ENCODE measurements at places on chromosomes 1 and 21.

DNA sequence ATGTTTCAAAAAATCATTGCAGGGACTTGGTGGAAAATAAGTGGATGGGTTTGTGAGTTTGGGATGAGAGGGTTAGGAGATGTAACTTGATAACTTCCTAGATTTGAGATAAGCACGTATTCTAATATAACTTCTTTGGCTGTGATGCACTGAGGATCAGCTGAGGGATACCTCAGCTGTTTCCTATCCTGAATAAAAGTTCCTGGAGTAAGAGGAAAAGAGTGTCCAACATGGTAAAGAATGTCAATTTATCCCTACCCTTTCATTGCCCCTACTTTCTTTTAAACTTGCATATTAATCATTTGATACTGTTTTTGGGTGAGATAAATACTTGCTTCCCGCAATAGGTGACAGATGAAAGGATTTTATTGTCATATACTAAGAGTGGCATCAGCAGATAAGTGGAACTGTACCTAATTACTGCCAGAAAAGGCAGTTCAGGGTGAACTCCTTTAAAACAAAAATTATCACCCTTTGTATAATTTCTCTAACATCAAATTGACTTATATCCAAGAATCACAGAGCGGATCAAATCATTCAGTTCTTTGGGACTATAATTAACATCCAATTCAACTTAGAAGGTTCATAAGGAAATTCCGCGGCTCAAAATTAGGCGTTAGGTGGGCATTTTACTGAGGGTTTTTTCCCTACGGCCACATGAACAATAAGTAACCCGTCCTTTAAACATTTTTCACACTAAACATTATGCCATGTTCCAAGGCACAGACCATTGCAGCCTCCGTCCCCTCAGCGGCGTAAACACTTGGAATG lies 1.4 kb upstream of the SUCO start:
- no peak for DNase-seq

- DNase-seq = no peak
Measured at GRCh38 chr1:240475832-240476231, 136.1 kb downstream of the GREM2 start.

- DNase-seq = no peak
Measured at GRCh38 chr1:2248127-2248826, 20.2 kb downstream of the SKI start.

DNA sequence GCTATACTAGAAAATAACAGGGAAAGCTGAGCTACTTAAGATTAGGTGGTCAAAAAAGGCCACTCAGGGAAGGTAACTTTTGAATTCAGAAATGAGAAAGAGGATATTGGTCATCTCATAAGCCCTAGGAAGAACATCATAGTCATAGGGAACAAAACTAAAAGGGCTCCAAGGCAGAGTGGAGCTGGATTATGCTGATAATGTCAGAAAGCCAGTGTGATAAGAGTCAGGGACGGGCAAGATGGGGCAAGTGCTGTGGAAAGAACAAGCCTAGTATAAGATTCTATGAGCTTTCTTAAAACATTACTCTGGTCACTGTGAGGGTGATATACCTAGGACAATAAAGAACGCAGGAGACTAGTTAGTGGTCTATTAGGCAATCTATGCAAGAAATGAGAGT lies 106.6 kb downstream of the DUSP10 start:
- DNase-seq = no peak

DNA sequence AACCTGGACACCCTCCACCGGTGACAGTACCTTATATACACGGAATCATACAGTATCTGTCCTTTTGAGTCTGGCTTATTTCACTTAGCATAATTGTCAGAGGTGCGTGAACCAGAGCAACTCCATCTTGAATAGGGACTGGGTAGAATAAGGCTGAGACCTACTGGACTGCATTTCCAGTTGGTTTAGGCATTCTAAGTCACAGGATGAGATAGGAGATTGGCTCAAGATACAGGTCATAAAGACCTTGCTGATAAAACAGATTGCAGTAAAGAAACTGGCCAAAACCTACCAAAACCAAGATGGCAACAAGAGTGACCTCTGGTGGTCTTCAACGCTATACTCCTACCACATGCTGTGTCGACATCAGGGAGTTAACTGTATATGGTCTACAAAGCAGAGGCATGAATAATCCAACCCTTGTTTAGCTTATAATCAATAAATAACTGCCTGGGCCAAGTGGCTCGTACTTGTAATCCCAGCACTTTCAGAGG lies 1.4 kb upstream of the FDPS start:
- DNase-seq = no peak

DNA sequence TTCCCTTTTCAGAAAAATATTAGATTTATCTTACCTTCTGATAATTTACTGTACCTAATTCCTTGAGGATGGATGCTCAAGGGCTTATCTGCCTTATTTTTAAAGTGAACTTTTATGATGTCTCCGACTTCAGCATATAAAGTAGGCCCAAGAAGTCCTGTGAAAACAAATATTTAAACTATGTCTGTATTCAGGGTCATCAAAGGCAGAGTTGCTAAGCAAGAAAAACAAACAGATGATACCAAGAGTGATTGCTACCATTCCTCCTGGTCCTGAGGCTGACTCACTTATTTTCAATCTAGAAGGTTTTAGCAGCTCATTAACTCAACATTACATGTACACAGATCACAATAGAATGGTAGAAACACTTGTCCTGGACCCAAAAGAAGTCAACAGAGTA lies 14.1 kb downstream of the F5 start:
- no peak for DNase-seq

- DNase-seq = no peak
Measured at GRCh38 chr1:111875640-111876039, 113.8 kb downstream of the KCND3 start.

DNA sequence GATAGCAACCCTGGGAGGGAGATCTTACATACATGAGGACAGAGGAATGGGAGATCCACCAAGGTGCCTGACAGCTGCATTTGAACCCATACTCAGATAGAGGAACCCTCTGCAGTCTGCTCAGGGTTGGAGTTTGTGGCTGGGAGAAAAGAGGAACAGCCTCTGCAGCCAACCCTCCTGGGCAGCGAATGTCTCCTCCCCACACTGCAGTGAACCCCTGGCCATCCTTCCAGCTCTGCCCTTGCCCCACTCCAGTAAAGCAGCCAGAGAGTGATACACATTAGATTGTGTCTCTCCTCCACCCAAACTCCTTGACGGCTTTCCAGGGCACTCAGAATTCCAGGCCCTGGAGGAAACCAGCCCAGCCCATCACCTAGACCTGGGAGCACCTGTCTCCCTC lies 137.7 kb downstream of the RUNX1 start:
- no peak for DNase-seq

GRCh38 chr1:205313563-205314308 lies 7.8 kb downstream of the NUAK2 start:
- peak; percentile 66 for DNase-seq

All from right atrium auricular region (tissue), 2 donors.